ENCODE measurements at places on chromosomes 1 and 21.

DNA sequence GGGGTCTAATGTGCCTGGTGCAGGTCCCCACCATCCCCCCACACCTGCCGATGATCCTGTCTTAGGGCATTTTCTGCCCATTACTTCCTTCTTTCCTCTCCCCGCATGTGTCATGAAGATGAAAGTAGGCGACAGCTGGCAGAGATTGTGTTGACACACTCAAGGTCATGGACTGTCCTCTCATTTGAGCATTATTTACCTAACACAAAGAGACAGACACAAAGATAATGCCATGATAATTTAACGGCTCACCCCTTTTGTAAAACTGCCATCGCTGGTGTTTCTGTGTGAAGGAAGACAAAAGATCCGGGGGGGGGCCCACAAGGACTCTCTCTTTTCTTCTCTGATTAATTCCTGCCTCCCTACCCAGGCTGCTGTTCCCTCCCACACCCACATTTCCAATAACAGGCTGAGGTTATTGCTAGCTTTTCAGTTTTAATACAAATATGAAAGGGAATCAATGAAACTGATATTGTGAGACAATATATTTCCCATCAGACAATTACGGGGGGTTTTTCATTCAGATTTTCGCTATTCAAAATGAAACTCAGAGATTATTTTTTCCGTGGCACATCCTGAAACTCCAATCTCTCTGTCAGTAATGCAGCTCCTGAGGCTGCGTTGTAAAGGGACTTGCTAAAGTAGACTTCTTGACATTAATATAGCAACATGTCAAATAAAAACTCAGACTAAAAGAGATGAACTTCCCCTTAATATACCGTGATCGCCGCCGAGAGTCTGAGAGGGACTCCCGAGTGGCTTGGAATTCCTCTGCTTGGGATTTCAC is 561.1 kb downstream of the NPHP4 start:
- no peak for DNase-seq

DNA sequence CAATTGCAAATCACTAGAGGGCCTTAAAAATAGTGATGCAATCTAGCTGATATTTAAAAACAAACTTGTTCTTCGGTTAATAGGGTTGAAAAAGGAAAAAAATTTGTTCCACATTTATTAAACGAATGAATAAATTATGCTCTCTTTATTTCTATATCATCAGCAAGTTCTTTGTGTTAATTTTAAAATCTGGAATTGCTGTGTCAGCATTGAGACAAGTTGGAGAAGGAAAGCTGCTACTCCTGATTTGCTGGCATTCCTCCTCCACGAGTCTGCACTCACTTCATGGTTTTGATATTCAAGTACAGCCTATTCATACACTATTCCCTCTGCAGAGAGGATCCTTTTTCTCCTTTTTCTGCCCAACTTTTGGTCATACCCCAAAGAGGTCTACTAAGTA is 117.6 kb downstream of the MRPL39 start:
- no peak for DNase-seq

- DNase-seq, result peak; percentile 82
Measured at GRCh38 chr1:246959944-246960693, 28.4 kb upstream of the AHCTF1 start.

- DNase-seq, result no peak
Measured at GRCh38 chr1:66731170-66731865, 20.9 kb upstream of the DYNLT5 start.

DNA sequence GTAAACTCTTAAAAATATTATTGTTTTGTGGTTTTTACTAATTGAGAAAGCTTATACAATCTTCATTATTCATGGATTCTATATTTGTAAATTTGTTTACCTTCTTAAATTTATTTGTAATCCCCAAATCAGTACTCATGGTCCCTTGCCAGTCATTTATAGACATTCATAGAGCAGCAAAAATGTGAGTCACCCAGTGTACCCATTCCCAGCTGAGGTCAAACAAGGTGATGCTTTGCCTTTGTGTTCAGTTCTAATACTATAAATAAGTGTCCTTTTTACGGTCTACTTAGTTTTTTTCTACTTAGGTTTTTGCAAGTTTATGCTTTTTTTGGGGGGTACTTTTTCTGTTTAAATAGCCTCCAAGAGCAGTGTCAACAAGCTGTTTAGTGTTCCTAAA is 36.1 kb downstream of the SORT1 start:
- DNase-seq, result no peak

DNA sequence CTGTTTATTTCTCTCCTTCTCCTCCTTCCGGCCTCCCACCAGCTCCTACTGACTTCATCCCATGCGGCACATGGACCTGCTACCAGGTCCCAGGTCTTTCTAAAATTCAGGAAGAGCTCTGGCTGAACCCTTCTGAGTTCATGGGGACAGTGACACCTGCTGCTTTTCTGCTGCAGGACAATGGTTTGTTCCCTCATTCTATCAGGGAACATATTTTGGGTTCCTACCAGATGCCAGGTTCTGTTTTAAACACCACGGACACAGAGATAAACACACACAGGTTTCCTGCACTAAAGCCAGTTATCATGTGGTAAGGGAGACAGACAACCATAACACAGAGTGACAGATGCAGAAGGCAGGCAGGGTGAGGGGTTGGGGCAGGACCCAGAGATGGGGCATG is 114.0 kb upstream of the RAB4A start:
- peak; percentile 49 for DNase-seq

DNA sequence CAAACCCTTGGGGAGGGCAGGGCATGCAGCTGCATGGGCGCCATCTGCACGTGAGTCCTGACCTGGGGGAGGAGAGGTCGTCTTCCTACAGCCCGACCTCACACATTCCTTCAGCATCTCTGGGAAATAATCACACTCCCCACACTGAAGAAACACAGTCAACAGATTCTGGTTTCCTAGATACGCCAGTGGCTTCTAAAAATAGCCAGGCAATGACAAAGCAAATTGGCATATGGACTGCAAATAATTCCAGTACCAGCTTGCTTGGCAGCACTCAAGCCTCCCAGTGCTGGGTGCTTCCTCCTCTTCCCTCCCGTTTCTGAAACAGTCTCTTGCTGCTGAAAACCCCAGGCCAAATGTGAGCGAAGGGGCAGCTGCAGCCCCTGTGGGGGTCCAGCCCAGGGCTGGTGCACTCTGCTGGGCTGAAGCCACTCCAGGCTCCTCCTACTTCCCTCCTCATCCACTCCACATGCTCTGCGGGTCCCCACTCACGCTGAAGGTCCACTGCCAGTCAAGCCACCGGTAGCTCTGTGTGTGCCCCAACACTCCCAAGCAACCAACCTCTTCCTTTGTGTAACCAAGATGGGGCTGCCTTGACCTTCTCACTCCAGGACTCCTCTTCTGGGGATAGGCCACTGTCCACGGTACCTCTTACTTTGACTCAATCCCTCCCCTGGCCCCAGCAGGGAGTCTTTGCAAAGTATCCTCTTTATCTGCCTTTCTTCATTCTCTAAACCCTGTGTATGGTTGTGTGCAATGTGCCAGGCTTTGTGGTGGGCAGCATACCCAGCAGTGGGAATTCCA is 69.0 kb downstream of the KCND3 start:
- DNase-seq, result no peak

GRCh38 chr21:39153842-39154241 is 29.4 kb downstream of the PSMG1 start:
- DNase-seq, result peak; percentile 38

DNA sequence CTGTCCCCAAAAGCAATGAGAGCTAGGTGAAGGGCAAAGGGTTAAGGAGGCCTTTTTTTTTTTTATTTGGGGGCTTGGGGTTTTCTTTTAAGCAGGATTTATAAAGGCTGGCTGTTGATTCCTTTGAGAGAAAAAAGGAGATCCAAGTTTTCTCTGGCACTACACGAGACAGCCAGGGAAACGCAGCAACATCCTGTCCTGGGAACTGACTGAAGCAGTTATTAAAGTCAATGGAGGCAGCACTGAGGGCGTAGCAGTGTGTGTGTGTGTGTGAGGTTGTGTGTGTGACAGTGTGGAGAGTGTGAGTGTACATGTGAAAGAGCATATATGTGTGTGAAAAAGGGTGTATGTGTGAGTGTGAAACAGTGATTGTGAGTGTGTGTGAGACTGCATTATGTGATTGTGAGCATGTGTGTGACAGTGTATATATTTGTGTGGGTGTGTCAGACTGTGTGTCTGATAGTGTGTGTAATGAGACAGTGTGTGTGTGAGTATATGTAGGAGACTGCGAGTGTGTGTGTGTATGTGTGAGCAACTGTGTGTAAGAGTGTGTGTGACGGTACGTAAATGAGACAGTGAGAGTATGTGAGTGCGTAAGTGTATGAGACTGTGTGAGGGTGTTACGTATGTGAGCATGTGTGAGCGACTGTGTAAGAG is 65.9 kb upstream of the TIAM1 start:
- DNase-seq, result no peak

- no peak for DNase-seq
Measured at GRCh38 chr21:15825700-15826099, 95.9 kb downstream of the USP25 start.

DNA sequence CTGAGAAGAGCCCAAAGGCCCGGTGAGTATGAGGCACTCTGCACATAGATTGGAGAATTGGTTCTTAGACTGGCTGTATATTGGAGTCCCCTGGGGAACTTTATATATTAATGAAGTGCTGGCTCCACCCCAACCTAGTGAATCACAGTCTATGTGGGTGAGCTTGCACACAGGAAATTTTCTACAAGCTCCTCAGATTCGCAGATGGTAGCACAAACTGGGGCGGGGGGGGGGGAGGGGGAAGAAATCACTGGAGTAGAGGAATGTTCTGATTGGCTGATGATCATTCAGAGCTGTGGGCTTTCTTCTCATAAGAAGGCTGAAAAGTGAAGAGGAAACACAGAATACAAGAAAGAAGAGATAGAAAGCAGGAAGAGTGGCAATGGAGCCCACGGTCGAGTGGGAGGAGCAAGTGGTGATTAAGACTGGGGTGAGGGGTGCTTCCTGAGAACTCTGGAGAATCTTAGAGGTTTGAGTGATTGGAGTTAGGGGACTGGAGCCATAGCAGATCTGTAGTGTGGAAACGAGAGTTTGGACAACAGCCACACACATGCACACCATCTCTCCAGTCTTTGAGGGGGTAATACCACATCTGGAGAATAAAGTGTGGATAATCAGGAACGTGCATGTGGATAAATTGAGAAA is 465.9 kb upstream of the DAB1 start:
- no peak for DNase-seq

GRCh38 chr1:121443001-121443540 is 258.3 kb downstream of the SRGAP2C start:
- DNase-seq, result no peak

GRCh38 chr1:117017648-117018047 is 16.1 kb downstream of the CD101 start:
- no peak for DNase-seq

GRCh38 chr1:184422490-184423233 is 35.8 kb downstream of the C1orf21 start:
- DNase-seq, result no peak

GRCh38 chr1:66556161-66556611 is 22.2 kb downstream of the SGIP1 start:
- no peak for DNase-seq

GRCh38 chr1:201346337-201346939 is 31.0 kb downstream of the TNNT2 start:
- peak; percentile 48 for DNase-seq

- peak; percentile 78 for DNase-seq
Measured at GRCh38 chr1:206962272-206962671, 8.0 kb downstream of the FCAMR start.

DNA sequence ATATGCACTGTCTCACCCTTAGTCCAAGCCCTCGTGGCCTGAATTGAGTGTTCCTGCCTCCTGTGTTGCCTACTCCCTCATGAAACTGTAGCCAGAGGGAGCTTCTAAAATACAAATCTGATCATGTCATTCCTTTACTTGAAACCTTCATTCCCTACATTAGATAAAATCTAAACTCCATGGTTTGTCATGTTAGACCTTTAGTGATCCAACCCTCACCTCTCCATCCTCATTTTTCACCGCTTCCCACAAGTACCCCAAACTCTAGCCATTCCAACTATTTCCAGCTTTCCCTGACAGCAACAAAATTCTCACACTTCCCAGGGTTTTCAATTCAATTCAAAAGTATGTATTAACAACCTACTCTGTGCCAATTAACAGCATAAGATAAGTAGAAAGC is 18.3 kb upstream of the CNTN2 start:
- no peak for DNase-seq

- no peak for DNase-seq
Measured at GRCh38 chr1:52585474-52585873, 16.7 kb upstream of the GPX7 start.

DNA sequence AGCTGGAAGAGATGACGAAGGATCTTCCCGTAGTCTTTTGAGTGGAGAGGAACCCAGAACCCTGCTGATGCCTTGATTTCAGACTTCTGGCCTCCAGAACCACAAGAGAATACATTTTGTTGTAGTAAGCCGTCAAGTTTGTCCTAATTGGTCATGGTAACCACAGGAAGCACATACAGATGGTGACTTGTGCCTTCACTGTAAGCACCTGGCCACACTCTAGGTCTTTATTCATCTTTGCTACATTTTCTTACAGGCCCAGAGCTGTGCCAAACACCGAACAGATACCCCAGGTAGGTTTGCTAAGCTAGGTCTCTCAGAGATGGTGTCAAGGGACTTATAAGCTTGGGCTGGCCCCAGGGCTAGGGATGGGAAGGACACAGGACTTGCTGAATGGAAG is 4.8 kb downstream of the DHRS3 start:
- no peak for DNase-seq

Data from NB4 (cell line).